Regular cardiac myocyte (primary cell): ENCODE measurements at places on chromosomes 7 and 10. TPM values are rescaled to one million over a fixed set of nuclear protein-coding genes. Genes with fewer than 3 reads are reported as not detected.

Gene SLC26A5
- total RNA-seq, result not detected in 2 replicates

Gene OPN4
- not detected in 2 replicates for total RNA-seq

Gene PRPS1L1
- total RNA-seq, result not detected in 2 replicates

Gene PDZD7
- 1.3 and 3.1 TPM in 2 replicates for total RNA-seq

Gene TRPV5
- total RNA-seq, result not detected in 2 replicates

Gene DMBT1
- total RNA-seq, result under 0.01 TPM in 2 replicates

Gene GHRHR
- total RNA-seq, result not detected in 2 replicates

Gene LRRC61
- 0.85 and 0.96 TPM in 2 replicates for total RNA-seq

Gene CYP26C1
- under 0.01 TPM in 2 replicates for total RNA-seq

Gene PKD2L1
- total RNA-seq, result not detected in 2 replicates

Gene ACTL6B
- total RNA-seq, result not detected in 2 replicates

Gene PTPRN2
- 0.77 and 1.7 TPM in 2 replicates for total RNA-seq

Gene HERPUD2
- 17.4 and 19.2 TPM in 2 replicates for total RNA-seq

Gene CASTOR2
- 7.3 and 16.9 TPM in 2 replicates for total RNA-seq

Gene RELN
- total RNA-seq, result 20.0 and 94.7 TPM in 2 replicates

Gene CELF2
- 6.7 and 20.6 TPM in 2 replicates for total RNA-seq

Gene METTL27
- total RNA-seq, result 9.9 and 11.5 TPM in 2 replicates

Gene MINDY4
- 5.8 and 6.2 TPM in 2 replicates for total RNA-seq

Gene PILRB
- 5.8 and 6.2 TPM in 2 replicates for total RNA-seq

Gene PRKCQ
- total RNA-seq, result under 0.01 TPM in 1 of 2 replicates, not detected in the other

Gene SPDYE1
- total RNA-seq, result not detected in 2 replicates

Gene MPP7
- 0.38 and 0.56 TPM in 2 replicates for total RNA-seq

Gene CAMK1D
- 1.5 and 2.8 TPM in 2 replicates for total RNA-seq

Gene OR2AE1
- under 0.01 and 0.28 TPM in 2 replicates for total RNA-seq

Gene PRLHR
- not detected in 2 replicates for total RNA-seq

Gene KLHDC10
- 27.3 and 27.4 TPM in 2 replicates for total RNA-seq

Gene DNAJB9
- total RNA-seq, result 45.8 and 112 TPM in 2 replicates

Gene PAPOLB
- total RNA-seq, result 0.19 and 0.28 TPM in 2 replicates

Gene FHIP2A
- 30.9 and 41.2 TPM in 2 replicates for total RNA-seq

Gene CYP2C19
- not detected in 2 replicates for total RNA-seq

Gene SNX10
- total RNA-seq, result 0.19 and 0.28 TPM in 2 replicates

Gene SYT15
- under 0.01 TPM in 1 of 2 replicates, not detected in the other for total RNA-seq

Gene H2BK1
- total RNA-seq, result not detected in 2 replicates

Gene EBF3
- 11.6 and 20.5 TPM in 2 replicates for total RNA-seq

Gene MYO3A
- total RNA-seq, result not detected in 2 replicates

Gene NKX2-3
- total RNA-seq, result not detected in 2 replicates

Gene HOXA7
- total RNA-seq, result under 0.01 TPM in 1 of 2 replicates, not detected in the other

Gene TFPI2
- total RNA-seq, result 417 and 931 TPM in 2 replicates

Gene HYAL4
- not detected in 2 replicates for total RNA-seq

Gene NAT16
- total RNA-seq, result not detected in 2 replicates

Gene LGI1
- total RNA-seq, result not detected in 2 replicates
